ENCODE measurements at places on chromosomes 4 and X.

DNA sequence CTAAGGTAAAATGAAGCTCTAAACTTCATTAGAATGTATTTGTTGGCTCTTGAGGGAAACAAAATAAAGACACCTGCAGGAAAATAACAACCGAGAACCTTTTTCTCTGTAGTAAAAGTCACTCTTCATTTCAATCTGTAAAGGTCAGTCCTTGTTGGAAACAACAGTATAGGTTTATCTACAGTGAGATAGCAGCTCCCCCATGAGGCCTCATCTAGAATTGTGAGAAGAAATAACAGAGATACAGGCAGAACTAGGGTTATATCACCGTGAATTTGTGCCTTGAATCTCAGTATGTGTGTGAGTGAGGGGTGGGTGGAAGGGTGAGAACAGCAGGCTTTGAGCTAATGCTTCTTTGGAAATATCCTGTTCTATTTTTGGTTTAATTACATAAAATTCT, 107.8 kb upstream of the FMR1 start:
- DNase-seq = no peak

GRCh38 chr4:83569429-83569828, 33.5 kb downstream of the GPAT3 start:
- DNase-seq = no peak

- peak; percentile 90 for DNase-seq
These were observed at the start of gene LRBA for GRCh38 chr4:151014521-151015458. TSS of gene LRBA (minus strand) at chr4:151015284. CDS start at chr4:151014642, 642 bp downstream.

GRCh38 chr4:144819591-144819990, 173.6 kb downstream of the HHIP start:
- DNase-seq = no peak

GRCh38 chr4:186018261-186018660, 50.7 kb upstream of the TLR3 start:
- no peak for DNase-seq

GRCh38 chrX:142089193-142089592, 115.9 kb downstream of the MAGEC2 start:
- DNase-seq = no peak

- no peak for DNase-seq
These were observed 168.4 kb upstream of the NRK start for GRCh38 chrX:105653891-105654290.

- DNase-seq = no peak
These were observed 103.8 kb downstream of the EFNB1 start for GRCh38 chrX:68932611-68933010.

DNA sequence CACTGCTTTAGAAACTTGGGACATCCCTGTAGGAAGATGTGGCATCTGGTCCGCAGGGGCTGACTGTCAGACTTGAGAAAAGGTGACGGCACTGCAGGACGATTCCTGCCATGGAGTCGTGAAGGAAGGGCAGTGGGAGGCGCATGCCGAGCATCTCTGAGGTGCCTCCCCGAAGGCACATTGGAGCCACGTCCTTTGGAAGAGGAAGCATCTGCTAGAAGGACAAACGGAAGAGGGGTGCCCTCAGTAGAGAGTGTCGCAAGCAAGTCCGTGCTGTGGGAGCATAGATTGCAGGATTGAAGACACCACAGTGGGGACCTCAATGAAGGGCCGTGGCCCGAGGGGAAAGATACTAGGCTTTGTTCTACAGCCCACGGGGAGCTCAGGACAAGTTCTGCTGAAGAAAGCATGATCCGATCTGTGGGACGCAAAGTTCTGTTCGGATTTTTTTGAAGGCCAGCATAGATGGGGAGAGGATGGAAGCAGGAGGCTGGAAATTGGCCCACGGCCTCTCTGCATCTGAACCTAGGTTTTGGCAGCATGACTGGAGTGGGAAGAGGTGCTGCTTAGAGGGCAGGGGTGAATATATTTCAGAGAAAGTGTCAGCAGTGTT, 24.2 kb upstream of the HELT start:
- DNase-seq = no peak

DNA sequence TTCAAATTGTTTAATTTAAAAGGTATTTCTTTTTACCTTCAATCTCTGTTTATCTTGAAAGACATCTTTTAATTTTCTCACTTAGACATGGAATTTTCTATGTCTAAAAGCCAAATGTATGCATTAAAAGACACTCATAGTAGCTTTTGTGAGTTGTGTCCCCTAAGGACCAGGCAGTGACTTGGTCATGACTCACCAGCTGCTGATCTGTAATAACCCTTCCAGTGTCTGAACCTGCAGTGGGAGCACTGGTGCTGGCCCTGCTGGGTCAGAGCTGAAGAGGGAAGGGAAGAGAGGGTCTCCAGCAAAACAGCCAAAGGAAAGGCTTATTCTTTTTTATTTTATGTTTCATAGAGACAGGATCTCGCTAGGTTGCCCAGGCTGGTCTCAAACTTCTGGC, 31.1 kb upstream of the SH3D19 start:
- DNase-seq = no peak

DNA sequence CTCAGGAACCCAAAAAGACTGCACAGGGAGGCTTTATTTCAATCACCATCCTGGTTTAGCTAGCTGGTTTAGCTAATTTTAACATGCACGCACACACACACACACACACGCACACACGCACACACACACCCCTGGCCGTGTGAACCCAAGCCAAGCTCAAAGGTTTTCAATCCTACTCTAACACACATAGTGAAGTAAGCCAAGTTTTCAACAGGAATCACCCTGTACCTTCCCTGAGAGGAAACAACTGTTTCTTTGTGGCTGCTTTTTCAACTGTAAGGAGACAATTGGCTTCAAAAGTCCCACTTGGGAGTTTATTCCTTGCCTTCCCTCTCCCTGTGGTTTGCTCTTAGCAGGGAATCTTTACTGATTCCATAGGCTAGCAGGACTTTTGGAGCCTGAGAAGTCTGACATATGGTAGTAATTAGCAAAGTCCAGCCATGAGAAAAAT, 98.9 kb upstream of the BMP3 start:
- DNase-seq = no peak

Data from CD4-positive, alpha-beta T cell treated with Interleukin-17A for 4 hours (primary cell).